ENCODE measurements at places on chromosomes 3 and 15.
A peak's percentile ranks its signal among the peaks of the same experiment; 100 is the strongest.

DNA sequence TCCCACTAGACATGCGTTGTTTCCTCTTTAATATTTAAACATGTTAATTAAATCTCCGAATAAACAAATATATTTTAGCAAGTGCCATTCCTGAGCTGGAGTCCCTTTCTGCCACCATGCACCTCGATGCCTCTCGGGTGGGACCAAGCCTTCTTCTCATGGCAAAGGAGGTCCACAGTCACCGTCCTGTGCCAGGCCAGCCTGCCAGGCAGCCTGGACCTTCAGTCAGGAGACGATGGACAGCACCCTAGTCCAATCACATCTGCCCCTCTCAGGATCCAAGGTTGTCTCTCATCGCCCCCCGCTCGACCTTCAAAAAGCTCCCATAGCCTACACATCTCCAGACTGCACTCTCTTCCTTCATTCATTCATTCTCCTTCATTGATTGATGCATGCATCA, 22.6 kb downstream of the NTRK3 start:
- no peak overlapping the region for H3K27ac ChIP-seq
- H3K4me1 ChIP-seq: no peaks in the 10 kb centered on the region
- peaks cover 12% of the 10 kb centered on the region for H3K27me3 ChIP-seq
- DNase-seq: no peak

GRCh38 chr3:157865352-157866000, 240.7 kb downstream of the SHOX2 start:
- H3K36me3 ChIP-seq: no peaks in the 10 kb centered on the region
- H3K4me1 ChIP-seq: no peaks in the 10 kb centered on the region
- H3K27me3 ChIP-seq: no peaks in the 10 kb centered on the region
- H3K27ac ChIP-seq: no peak overlapping the region
- peak; percentile 61 for DNase-seq

- no peak for DNase-seq
- peaks cover 2% of the 10 kb centered on the region for H3K27me3 ChIP-seq
- H3K4me1 ChIP-seq: peaks cover 8% of the 10 kb centered on the region
- no peak overlapping the region for H3K4me3 ChIP-seq
- no peak overlapping the region for H3K27ac ChIP-seq
- H3K36me3 ChIP-seq: no peaks in the 10 kb centered on the region
Measured at GRCh38 chr15:48358229-48359152, 27.3 kb downstream of the DUT start.

GRCh38 chr15:78837543-78837942, 26.3 kb upstream of the ADAMTS7 start:
- peaks cover 8% of the 10 kb centered on the region for H3K27me3 ChIP-seq
- no peak overlapping the region for H3K27ac ChIP-seq
- no peak overlapping the region for H3K4me3 ChIP-seq
- no peaks in the 10 kb centered on the region for H3K36me3 ChIP-seq

- no peak for DNase-seq
- no peak overlapping the region for H3K27ac ChIP-seq
- H3K4me3 ChIP-seq: no peak overlapping the region
- H3K36me3 ChIP-seq: peaks cover 69% of the 10 kb centered on the region
- no peaks in the 10 kb centered on the region for H3K27me3 ChIP-seq
Measured at GRCh38 chr15:56225520-56225919, 18.2 kb downstream of the RFX7 start.

DNA sequence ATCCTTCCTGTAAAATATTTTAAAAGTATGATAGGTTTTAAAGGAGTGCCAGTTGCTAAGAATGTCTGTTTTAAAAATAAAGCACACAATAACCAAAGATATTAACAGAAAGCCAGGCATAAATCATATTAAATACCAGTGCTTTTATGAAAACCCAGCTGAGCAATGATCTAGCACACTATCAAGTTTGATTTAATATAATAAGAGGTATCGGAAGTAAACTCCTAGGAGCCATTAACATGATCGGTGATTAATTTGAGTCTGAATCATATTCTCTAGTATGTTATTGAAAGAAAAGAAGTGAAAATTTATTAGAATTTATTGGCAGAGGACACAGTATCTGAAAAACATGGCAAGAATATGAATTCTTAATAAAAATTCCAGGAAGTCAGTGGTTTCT, 91.7 kb downstream of the SPATA16 start:
- H3K4me1 ChIP-seq: no peaks in the 10 kb centered on the region
- DNase-seq: no peak
- no peak overlapping the region for H3K4me3 ChIP-seq

DNA sequence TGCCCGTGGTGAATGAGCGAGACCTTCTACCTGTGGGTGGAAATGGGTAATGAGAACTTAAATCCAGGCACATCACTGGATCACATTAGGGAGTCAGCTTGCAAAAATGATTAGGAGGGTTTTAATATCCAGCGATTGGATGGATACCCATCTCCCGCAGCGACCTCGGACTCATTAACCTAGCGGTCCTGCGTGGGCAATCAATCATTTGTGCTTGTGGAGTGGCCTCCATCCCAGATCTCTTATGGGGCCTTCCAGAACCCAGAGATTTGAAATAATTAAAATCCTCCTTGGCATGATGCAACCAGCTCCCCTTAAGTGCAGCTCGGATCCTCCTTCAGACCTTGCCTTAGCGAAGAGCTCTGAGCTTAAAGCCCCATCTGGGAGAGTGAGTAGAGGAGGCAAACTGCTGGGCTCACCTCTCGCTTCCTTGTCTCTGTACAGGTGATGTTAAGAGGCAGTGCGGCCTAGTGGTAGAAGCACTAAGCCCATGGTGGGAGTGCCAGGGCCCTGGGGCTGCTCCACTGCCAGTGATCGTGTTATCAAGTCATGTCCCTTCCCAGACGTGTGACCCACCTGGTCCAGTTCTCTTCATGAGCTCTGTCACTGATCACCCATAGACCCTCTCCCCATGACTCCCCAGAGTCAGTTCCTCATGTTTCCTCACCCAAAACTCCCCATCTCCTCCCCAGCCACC, 285.2 kb upstream of the TLE3 start:
- H3K27me3 ChIP-seq: peaks cover 5% of the 10 kb centered on the region
- no peaks in the 10 kb centered on the region for H3K36me3 ChIP-seq
- DNase-seq: no peak
- H3K27ac ChIP-seq: no peak overlapping the region
- H3K4me1 ChIP-seq: no peaks in the 10 kb centered on the region

DNA sequence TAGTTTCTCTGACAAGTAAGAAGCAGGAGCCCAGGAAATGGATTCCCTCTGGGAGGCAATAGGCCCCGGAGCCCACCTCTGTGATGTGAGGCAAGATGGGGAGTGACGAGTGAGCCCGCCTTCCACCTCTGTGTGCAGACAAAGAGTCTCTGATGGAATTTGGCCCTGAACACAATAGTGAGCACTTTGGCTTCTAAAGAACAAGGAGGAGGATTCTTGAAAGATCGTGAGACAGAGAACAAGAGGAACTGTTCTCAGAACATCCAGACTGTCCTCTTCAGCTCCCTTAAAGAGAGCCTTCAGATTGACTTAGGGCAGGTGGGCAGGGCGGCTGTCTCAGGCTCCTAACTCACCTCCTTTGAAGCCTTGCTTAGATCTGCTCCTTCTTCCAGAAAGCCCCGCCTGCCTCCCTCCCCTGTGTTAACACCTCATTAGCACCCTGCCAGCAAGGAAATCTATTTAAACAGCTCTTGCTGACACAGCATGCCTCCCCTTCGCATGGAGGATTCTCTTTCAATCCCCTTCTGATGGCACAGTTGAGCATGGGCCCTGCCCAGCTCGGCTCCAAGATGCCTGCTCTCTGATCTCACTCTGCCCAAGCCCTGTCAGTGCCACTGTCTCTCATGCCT, 430.3 kb downstream of the NTRK3 start:
- H3K36me3 ChIP-seq: no peaks in the 10 kb centered on the region
- no peak overlapping the region for H3K4me3 ChIP-seq
- no peak overlapping the region for H3K27ac ChIP-seq
- no peak for DNase-seq

DNA sequence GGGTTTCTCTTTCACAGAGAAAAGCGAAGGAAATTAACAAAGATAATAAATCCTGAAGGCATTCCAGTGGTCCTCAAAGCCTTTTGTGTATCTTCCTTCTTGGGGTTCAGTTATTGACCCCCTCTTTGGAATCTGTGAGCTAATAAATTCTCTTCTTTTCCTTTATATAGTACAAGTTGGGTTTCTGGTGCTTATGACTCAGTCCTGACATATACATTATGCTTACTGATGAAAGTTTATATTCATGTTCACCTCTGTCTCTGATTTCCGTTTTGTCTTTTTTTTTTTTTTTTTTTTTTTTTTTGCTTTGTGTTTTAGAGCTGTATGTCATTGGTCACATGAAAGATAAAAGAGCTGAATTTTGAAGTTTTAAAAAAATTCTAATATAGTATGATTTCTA, 230.7 kb upstream of the RBMS3 start:
- H3K4me1 ChIP-seq: no peaks in the 10 kb centered on the region
- no peaks in the 10 kb centered on the region for H3K36me3 ChIP-seq
- no peak overlapping the region for H3K27ac ChIP-seq

- H3K27ac ChIP-seq: peak overlapping the region; percentile 98
- H3K27me3 ChIP-seq: no peaks in the 10 kb centered on the region
- H3K4me1 ChIP-seq: peaks cover 60% of the 10 kb centered on the region
- H3K36me3 ChIP-seq: peaks cover 45% of the 10 kb centered on the region
- H3K4me3 ChIP-seq: peak overlapping the region; percentile 95
Measured at GRCh38 chr15:92883876-92884435, 16.2 kb upstream of the CHD2 start.

All from activated naive CD8-positive, alpha-beta T cell treated with anti-CD3 and anti-CD28 coated beads, Interleukin-2, amount 10 ng/mL, durations not matched to agents 7 days and 5 days (primary cell).